ENCODE measurements at places on chromosomes 3 and 15. TPM values are rescaled to one million over a fixed set of nuclear protein-coding genes. Genes with fewer than 3 reads are reported as not detected.

DNA sequence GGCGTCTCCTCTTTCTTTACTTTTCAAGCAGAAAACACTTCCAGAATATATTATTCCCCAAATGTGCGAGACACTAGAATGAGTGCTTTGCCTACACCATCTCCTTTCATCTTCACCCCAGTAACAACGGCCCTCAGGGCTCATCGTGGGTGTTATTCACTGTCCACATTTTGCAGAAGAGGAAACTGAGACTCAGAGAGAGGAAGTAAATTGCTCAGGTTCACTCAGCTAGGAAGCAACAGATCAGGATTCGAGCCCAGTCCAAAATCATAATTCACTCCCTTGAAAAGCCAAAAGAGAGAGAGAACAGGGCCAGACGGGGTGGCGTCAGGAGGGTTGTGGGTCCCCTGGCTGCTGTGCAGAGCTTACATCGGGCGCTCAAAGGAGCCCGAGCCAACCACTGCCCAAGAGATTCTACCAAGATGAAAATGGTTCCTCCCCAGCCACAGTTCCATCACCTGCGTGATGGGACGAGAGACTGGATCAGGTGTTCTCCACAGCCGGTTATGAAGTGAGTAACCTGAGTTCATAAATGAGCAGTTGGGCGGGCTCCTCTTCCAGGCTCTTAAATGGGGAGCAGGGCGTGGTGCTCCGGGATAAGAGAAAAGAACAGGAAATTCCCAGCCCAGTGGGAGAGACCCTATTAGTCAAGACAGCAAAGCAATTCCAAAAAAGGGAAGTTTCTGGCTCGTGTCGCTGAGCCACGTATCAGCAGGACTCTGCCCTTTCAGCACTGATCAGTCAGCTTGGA, 48.6 kb upstream of the FLNB start:
- DNase-seq, result no peak

DNA sequence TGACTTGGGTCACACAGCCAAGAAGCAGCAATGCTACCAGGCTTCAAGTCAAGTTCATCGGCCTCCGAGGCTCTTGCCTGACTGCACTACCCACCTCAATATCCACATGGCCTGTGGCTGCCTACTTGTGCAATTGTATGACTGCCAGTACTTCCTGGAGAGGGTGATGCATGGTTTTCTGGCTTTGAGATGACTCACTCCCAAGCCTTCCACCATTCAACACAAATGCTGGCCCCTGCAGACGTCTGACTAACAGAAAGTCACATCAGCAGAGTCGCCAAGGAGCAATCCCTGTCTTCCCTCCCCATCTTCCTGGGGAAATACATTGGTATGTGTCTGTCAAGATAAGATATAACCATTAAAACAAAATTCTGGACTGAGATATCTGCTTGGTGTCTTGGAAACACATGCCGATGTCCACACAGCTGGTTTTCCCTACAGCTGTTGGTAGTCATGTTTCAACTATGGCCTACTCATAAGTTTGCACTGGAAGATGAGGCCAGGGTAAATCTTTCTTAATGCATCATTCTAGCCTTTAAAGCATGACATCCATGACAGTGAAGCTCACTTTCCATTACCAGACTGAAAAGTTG, 79.6 kb upstream of the SPATA12 start:
- no peak for DNase-seq

GRCh38 chr15:22866079-22866478, 27.6 kb downstream of the NIPA2 start:
- no peak for DNase-seq

GRCh38 chr15:64211696-64212095, 48.9 kb upstream of the PPIB start:
- DNase-seq, result no peak

- DNase-seq, result no peak
Measured at GRCh38 chr3:197003461-197004385, 25.9 kb downstream of the MELTF start.

GRCh38 chr15:57500979-57501576, 90.6 kb upstream of the MYZAP start:
- no peak for DNase-seq

NSUN3 gene
- 12.4 TPM for total RNA-seq
